ENCODE measurements at places on chromosomes 3 and 15.

DNA sequence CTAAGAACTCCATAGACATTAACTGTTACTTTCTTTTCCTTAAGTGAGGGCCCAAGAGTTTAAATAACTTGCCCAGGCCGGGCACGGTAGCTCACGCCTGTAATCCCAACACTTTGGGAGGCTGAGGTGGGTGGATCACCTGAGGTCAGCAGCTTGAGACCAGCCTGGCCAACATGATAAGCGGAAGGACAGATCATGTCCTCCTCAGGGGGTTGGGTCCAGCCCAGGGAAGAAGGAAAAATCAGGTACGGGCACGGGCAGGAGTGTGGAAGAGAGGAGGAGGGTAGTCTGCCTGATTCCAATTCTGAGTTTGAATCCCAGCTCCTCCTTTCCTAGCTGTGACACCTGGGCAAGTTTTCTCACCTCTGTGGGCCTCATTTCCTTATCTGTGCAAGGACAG lies 118.8 kb downstream of the ANP32A start:
- no peak for DNase-seq

GRCh38 chr15:72859017-72859756 lies 75.6 kb upstream of the ADPGK start:
- no peak for DNase-seq

GRCh38 chr15:80286055-80286454 lies 34.0 kb upstream of the CTXND1 start:
- DNase-seq = no peak

DNA sequence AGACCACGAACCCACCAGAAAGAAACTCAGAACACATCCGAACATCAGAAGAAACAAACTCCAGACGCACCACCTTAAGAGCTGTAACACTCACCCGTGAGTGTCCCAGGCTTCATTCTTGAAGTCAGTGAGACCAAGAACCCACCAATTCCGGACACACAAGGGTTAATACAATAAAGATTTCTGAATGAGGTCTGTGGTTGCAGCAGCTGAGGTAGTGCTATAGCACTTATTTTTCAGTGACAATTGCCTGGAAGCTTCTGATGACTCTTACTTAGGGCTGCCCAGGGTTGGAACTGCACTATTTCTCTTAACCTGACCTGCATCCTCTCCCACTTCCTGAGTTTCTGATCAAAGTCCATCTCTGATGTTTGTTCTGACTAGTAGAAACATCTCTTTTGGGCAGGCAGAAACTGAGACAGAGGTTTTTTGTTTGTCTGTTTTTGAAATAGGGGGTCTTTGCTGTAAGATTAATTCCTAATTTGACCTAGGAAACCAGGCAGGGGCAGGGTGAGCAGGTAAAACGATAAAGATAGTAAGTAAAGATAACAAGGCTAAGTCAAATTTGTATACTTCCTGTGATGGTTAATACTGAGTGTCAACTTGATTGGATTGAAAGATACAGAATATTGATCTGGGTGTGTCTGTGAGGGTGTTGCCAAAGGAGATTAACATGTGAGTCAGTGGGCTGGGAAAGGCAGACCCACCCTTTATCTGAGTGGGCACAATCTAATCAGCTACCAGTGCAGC lies 169.1 kb downstream of the GAP43 start:
- DNase-seq = peak; percentile 36

GRCh38 chr3:13716540-13717221 lies 163.2 kb downstream of the WNT7A start:
- no peak for DNase-seq

- no peak for DNase-seq
Measured at GRCh38 chr3:60220768-60221167, 1030.5 kb downstream of the FHIT start.

GRCh38 chr3:46113608-46114007 lies 86.3 kb upstream of the XCR1 start:
- DNase-seq = no peak

GRCh38 chr3:131705099-131705498 lies 202.3 kb upstream of the MRPL3 start:
- DNase-seq = no peak

DNA sequence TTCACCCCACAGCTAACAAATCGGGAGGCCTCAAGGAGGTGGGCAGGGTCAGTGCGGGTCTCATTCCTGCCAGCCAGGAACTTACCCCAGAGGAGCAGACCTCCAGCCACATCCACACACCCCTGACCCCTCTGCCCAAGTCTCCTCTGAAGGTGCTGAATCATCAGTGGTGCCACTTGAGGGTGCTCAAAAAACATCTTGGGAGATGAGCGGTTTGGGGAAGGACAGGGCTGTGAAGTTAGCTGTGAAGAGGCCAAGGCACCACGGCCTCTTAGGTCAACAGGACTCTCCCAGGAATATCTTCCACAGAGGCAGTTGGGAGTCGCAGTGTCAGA lies 1.2 kb downstream of the DAPK2 start:
- no peak for DNase-seq
